ENCODE measurements at places on chromosomes 5 and 9.

- no peak for DNase-seq
These were observed 3.6 kb downstream of the MACROH2A1 start for GRCh38 chr5:135395451-135395850.

- no peak for DNase-seq
These were observed 150.2 kb downstream of the ACTBL2 start for GRCh38 chr5:57332361-57332760.

GRCh38 chr5:121805911-121806310, 45.8 kb upstream of the FTMT start:
- no peak for DNase-seq

DNA sequence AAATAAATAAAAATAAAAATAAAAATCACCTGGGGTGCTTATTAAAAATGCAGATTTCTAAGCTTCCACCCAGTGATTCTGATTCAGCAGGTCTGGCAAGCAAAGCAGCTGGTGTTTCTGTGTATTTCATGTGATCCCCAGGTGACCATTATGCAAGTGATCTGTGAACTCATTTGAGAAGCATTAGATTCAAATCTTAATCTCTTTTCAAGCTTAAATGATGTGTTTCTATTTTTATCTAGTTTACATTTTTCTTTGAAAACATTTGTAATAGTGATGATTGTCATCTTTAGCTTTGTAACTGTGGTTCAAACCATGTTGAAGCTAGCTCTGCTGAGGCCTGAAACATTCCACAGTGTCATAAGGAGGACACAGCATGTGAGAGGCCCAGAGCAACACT, 804.8 kb upstream of the ZNF608 start:
- no peak for DNase-seq

DNA sequence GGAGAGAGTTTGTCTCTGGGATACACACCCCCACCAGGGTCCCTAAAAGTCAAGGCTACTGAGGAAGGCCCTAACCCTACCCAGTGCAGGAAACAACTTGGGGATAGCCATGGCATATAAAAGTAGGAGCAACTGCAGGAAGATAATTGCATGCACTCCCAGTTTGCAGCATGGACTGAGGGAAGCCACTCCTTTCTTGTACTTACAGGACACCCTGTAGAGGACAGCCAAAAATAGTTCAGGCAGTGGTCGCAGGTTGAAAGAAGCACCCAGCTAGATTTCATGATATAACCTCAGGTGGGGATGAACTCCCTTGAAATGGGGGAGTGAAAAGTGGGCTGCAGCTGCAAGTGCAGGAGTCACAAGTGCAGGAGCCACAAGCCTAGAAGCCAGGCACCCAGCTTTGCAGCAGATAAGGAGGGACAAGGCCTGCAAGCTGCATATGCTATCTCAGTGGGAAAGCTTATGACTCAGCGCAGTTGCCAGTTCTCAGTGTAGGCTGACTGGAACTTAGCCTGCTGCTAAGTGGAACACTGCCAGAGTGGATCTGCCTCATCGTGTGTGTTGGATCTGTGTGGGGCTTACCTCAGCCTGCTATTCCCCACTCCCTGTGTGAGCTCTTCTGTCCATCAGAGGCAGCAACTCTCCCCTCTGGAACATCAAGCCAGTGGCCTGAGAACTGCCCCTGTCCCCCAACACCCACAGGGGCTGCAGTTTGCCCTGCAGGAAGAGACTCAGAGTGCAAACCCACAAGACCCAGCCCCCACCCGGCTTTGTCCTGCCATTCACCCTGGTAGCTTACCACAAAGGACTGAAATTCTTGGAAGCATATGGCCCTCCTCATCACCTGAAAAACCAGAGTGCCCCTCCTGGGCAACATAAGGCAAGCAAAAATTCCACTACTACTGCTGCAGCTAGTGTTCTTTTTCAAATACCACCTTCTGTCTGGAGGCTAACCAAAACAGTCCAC, 42.7 kb downstream of the CYLC2 start:
- DNase-seq = no peak

GRCh38 chr9:127490535-127491230, 39.4 kb downstream of the LRSAM1 start:
- no peak for DNase-seq

DNA sequence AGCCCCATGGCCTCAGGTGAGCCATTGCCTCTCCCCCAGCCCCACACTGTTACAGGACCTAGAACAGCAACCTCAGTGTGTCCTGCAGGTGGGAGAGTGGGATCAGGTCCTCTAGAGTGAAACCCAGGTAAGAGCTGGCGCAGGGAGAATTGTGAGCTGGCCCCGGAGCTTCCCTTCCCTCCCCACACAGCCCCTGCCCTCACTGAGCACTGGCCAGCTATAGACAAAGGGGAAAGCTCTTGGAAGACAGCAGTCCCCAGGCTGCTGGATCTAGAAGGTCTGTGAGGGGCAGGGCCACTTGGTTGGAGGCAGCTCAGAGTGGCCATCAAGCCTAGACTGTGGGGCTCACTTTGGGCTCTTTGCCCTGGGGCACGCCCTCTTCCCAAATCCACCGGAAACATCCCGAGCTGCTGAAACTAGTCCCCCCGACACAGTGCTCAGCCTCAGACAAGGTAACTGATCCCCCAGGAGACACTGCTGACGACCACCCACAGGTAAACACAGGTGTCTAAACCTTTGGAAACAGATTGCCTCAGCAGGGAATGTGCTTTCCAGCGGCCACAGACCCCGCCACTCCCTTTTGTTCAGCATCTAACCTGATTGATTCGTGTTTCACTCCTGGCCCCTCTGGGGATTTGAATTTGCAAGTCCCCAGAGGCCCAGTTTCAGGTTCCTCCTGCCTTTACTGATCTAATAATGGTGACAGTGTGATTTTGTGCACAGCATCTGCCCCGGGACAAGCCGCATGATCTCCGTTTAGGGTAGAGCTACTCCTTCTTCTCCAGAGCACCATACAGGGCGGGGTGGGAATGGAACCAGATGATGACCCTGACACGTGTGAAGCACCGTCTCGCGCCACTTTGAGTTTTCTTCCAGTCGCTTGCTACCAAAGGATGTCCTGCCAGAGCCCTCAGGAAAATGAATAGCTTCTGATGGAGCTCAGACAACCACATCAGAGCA, 42.2 kb upstream of the ADAMTS2 start:
- no peak for DNase-seq

DNA sequence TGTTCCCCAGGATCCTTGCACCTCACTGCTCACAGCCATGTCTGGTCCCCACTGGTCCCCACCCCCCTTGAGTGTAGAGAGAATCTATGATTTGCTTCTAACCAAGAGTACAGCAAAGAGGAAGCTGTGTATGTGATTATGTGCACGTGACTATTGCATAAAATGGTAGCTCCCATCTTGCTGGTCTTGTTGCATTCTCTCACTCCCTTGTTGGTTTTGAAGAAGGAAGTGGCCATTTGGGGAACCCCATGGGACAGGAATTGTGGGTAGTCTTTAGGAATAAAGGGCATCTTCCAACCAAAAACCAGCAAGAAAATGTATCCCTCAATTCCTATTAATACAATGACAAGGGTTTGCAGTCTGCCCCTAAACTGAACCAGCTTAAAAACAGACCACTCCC, 5.2 kb upstream of the FCN2 start:
- DNase-seq = no peak
